ENCODE measurements at places on chromosomes 2 and 18.

GRCh38 chr2:209986415-209986814 is 16.0 kb upstream of the RPE start:
- no peak for DNase-seq

GRCh38 chr18:55088561-55088960 is 129.3 kb upstream of the CCDC68 start:
- no peak for DNase-seq

DNA sequence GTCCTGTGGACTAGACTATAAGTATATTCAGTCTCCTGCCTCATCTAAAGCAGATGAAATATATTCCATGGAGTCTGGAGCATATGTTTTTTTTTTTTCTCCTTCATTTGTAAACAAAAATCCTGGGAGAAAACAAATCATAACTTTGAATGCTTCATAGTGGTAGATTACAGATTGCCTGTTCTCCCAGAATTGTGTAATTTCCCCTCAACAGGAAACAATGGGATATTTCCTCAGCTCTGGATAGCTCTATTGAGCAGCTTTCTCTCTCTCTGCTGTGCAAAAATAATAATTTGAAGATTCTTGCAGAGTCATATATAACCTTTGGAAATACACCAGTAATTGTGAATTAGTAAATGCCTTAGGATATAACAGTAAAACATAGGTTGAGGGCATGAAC is 1406.6 kb upstream of the ACVR2A start:
- DNase-seq: no peak

DNA sequence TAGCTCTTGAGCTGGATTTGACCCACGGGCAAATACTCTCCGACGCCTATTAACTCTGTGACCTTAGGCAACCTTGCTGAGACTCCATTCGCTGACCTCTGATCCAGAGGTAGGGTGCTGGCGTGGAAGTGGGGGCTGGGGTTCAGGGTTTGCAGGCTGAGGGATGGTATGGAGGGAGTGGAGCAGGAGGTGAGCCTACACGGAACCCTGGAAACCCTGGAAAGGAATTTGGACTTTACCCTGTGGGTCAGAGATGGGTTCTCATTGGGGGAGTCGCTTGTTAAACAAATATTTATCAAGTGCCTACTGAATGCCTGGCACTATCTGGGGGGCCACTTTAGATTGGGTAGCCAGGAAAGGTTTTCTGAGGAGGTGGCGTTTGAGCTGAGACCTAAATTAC is 58.2 kb upstream of the FZD7 start:
- DNase-seq: no peak

DNA sequence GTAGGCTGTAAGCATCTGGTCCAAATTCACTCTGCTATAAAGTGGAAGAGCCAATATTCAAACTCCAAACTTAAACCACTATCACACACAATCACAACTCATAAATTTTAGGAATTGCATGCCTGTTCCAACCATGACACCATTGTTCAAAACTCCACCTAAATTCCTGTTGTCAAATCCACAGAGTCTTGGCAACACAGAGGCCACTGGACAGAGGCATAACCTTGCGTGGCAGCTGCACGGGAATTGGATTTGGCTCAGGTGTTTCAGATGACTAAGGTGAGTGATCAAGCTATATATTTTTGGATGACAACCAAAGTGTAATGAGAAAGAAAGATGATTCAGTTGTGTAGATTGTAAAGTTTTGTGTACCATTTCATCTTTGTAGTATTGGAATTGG is 422.7 kb upstream of the TNP1 start:
- peak; percentile 42 for DNase-seq

- no peak for DNase-seq
These were observed 16.0 kb upstream of the NPPC start for GRCh38 chr2:231942180-231942579.

DNA sequence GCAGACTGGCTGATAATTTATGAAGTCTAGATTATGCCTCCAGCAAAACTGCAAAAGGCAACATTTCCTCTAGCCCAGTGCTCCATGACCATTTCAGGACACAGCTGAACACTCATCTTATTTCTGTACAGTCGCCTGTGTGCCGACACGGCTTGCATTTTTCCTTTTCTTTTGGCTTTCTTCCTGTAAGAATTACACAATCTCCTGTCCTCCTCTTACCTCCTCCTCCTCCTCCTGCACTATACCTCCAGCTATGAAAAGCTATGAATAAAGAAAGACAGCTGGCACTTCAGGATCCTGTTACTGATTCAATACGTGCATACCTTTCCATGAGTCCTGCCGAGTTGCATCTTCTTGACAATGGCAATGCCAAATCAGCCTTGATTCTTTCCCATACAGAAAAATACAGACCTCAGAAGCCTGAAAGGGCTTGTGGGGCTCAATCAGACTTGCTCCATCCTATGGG is 32.2 kb upstream of the TRIB2 start:
- DNase-seq: peak; percentile 41

- DNase-seq: no peak
These were observed 68.6 kb downstream of the DGKD start for GRCh38 chr2:233422649-233423551.

DNA sequence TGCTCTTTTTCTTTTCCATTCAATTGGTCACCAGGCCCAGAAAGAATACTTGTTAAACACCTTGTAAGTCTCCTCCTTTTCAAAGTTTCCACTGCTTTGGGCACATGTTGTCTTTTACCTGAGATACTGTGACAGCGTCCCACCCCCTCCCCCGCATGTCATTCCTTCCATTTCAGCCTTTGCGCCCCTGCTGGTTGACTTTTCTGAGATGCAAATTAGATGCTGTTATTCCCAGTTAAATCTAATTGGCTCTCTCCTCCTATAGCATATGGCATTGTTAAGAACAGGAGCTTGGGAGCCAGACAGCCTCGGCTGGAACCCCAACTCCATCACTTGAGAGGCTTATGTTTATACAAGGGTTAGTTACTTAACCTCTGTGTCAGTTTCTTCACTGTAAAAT is 80.3 kb upstream of the GAREM1 start:
- no peak for DNase-seq

- DNase-seq: peak; percentile 64
These were observed 59.0 kb downstream of the GLI2 start for GRCh38 chr2:120794716-120795115.

DNA sequence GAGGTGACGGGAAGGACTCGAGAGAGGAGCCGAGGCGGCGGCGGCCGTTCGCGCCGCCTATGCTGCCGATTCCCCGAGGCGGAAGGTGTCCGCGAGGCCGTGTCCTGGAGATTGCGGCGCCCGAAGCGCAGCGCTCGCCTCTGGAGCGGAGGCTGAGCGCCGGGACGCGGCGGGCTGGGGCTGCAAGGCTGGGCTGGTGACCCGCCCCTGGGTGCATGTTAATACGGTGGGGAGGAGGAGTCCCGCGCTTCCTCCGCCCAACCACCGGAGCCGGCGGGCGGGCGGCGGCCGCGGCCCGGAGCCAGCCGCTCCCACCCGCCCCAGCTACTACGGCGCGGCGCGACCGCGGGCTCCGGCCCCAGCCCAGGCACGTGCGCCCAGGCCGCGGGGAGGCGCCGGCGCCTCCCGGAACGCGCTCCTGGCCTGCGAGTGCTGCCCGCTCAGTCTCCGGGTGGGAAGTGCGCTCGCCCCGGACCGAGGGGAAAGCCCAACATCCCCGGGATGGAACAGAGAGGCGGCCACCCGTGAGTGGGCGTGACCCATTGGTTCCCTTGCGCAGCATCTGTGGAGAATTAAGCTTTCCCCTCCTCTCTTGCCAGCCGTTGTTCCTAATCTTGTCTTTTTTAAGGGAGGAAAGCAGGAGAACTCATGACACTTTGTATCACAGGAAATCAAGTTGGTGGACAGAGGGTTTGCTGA is at the start of gene DLGAP1:
DLGAP1 (minus strand) TSS at position 195 of the 699 bp plus-strand sequence.
- DNase-seq: no peak

GRCh38 chr2:85330839-85331636 is 3.2 kb upstream of the TGOLN2 start:
- DNase-seq: no peak

- DNase-seq: no peak
These were observed 12.0 kb upstream of the DARS1 start for GRCh38 chr2:135997380-135997779.

DNA sequence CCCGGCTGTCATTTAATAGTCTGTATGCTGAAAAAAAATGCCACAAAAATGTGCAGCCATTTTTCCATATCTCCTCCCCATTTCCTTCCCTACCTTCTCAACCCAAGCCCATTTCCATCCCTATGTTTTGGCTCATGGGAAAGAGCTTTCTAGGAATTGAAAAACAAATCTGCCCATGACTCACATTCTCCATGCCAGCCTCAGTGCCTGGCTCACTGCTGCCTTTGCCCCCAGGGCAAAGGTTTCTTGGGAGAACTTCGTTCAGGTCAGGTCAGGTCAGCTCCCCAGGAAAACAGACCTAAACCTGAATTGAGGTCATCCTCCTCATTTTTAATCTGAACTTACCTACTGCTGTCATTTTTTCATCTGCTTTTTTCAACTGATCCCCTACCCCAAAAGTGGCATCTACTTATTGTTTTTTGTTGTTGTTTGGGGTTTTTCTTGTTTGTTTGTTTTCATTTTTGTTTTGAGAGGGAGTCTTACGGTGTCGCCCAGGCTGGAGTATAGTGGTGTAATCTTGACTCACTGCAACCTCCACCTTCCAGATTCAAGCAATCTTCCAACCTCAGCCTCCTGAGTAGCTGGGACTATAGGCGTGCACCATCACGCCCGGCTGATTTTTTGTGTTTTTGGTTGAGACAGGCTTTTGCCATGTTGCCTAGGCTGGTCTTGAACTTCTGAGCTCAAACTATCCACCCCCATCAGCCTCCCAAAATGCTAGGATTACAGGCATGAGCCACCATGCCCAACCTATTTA is 66.7 kb downstream of the FECH start:
- no peak for DNase-seq

GRCh38 chr18:10860928-10861327 is 288.4 kb downstream of the PIEZO2 start:
- DNase-seq: no peak

- DNase-seq: no peak
These were observed 21.0 kb downstream of the DNAH6 start for GRCh38 chr2:84537251-84537650.

DNA sequence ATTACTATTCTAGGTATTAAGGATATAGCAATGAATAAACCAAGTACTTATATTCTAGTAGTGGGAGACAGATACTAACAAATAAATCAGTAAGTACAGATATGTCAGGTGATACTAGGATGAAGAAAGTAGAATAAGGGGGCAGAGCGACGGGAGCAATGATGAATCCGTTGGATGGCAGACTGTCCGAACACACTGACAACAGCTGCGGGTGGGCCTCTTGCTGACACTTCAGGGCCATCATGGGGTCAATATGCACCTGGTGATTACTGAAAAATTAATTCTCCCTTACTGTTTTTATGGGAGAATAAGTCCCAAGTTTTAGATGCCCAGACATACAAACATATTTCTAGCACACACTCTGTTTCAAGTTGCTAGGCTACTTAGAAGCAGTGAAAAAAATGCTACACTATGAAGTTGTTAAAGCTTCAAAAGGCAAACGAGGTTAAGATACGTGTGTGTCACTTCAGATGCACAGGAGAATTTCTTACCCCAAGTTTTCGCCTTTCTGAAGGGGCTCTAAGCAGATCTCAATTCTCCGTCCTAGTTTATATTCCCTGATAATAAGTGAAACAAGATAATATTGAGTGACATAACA is 78.7 kb downstream of the USP40 start:
- DNase-seq: no peak

GRCh38 chr2:233820774-233821105 is 33.6 kb downstream of the HJURP start:
- no peak for DNase-seq

DNA sequence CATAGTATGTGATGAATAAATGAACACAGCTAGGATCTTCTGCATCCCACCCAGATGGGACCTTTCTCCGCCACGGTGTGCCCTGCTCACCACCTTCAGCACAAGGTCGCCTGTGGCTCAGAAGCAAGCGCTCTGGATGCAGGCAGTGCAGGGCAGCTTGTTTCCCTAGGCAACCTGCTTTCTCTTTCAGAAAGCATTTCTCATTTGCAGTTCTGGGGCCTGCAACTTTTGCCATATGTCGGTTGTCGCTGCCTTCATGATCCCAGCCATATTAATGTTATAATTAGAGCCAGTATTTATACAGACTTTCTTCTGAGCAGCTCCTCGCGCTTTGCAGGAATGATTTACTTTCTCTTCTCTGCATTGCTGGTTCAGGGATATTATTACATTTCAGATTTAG is 692.8 kb downstream of the RNF144A start:
- no peak for DNase-seq

DNA sequence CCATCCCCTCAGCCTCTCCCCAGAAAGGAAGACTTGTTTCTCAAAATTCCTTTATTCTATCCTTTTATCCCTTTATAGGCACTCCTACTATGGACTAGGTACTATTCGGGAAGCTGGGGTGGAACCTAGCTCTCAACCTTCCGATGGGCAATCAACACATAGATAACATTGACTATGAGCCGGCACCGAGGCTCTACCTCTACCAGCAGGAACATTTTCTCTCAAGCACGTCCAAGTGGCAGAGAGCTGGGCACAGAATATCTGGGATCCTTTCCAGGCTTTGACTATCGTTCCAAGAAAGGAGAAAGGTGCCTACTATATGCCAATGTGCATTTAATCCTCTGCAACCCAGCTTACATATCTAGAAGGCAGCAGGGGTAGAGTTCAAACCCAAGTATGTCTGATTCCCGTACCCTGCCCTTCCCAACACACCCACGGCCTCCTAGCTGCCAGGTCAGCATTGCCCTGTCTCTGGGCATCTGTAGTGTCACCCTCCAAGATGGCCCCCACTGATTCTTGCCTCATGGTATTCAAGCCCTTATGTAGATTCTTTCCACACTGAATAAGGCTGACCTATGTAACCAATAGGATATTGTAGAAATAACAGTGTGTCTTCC is 28.3 kb downstream of the TNS1 start:
- no peak for DNase-seq

DNA sequence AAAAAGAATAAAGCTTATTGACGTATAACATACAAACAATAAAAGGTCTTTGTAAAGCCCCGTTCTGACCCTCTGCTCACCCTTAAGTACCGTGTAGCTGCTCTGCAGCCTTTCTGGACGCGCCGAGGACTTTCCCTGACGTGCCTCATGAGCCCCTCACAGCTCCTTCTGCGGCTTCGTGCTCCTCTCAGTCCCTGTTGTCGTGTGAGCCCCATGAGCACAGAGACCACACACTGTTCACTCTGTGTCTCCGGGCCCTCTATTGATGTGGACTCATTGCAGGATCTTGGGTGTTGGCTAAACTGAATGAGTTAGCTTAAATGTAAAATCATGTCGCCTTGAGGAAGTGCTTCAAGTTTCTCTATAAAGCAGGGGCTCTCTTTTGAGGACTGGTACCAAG is 43.6 kb upstream of the INHBB start:
- DNase-seq: no peak

DNA sequence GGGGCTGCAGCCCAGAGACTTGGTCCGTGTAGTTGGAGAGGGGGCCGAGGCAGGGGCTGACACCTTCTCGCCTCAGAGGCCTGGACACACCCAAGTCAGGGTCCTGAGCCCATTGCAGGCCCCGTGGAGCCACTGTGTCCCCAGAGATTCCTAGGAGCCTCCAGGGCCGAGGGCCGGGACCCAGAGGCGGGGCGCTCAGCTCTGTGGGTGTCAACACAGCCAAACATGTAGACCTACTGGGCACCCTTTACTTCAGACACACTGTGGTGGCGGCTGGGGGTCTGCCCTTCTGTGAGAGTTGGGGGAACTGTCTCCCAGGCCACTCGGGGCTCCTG is 459 bp upstream of the ESPNL start:
- DNase-seq: no peak

Data from fibroblast of skin of left biceps (primary cell).